SJSA1 (cell line): ENCODE measurements at places on chromosomes 16 and 17. TPM values are rescaled to one million over a fixed set of nuclear protein-coding genes. Genes with fewer than 3 reads are reported as not detected.

The COX4I1 gene
- 631 and 775 TPM in 2 replicates for total RNA-seq

DNA sequence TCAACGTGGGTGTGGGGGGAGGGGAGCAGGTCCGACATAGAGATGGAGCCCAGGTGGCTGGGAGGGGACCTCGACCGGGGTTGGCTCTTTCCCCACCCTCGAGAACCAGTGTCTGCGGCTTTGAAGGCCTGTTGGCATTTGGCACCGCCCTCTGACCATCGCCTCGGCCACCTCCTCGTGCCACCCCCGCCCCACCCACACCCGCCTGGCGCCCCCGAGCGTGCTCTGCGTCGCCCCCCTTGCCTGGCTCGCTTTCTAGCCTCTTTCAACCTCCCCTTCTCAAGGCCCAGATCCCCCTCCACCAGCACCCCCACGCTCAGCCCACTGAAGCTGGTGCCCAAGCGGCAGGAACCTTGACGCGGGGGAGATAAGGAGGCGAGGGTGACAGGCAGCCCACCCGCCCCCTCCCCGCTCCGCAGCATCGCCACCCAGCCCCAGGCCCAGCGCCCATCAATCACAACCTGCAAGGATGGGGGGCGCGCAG lies 619 bp downstream of the CACNB1 start:
- H3K4me1 ChIP-seq: peaks cover 22% of the 10 kb centered on the region
- peak overlapping the region; percentile 64 for H3K4me3 ChIP-seq
- H3K36me3 ChIP-seq: peaks cover 21% of the 10 kb centered on the region
- DNase-seq: no peak
- H3K27ac ChIP-seq: no peak overlapping the region
- no peaks in the 10 kb centered on the region for H3K27me3 ChIP-seq

GRCh38 chr17:15038656-15039055 lies 226.5 kb downstream of the PMP22 start:
- H3K4me1 ChIP-seq: peaks cover 13% of the 10 kb centered on the region
- DNase-seq: peak; percentile 23
- H3K36me3 ChIP-seq: no peaks in the 10 kb centered on the region
- no peak overlapping the region; the same call in 1 of the 2 replicates for H3K27ac ChIP-seq

DNA sequence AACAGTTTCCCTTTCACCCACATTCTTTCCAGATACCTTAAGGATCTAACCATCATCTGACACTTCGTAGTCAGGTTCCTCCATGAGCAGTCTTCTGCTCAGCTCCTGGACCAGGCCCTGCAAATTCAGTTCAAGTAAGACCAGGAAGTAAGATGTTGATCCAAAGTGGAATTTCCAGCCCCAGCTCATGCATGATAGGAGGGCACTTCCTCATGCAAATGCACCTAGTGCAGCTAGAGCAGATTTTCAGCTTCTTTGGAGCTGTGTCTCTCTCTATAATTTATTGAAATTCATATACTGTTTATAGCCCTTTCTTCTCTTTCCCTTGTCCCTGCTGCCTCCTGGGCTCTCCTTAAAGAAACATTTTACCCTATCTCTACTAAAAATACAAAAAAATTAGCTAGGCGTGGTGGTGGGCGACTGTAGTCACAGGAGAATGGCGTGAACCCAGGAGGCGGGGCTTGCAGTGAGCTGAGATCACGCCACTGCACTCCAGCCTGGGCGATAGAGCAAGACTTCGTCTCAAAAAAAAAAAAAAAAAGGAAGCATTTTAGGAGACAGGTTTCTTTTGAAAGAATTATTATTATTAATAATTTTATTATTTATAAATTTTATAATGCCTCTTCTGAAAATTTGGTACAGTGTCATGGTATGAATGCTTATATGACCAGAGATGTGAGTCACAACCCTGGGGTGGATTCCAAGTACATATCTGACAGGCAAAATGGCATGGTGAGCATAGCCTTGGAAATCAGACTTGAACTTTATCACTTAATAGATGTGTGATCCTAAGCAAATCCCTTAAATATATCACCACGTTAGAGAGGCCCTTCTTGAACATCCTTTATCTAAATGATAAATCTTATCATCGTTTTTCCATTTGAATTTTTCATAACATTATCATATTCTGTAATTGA lies 94.3 kb downstream of the SSH2 start:
- no peaks in the 10 kb centered on the region for H3K27me3 ChIP-seq
- 0 out of 2 replicates have a peak, but pooled peaks cover 1% of the 10 kb centered on the region for H3K36me3 ChIP-seq
- DNase-seq: no peak
- peak overlapping the region; percentile 47 for H3K27ac ChIP-seq

- no peak overlapping the region for H3K27ac ChIP-seq
- no peak overlapping the region for H3K4me3 ChIP-seq
- no peak for DNase-seq
- no peaks in the 10 kb centered on the region for H3K4me1 ChIP-seq
These were observed 36.4 kb downstream of the CLEC16A start for GRCh38 chr16:10980813-10981212.

GRCh38 chr17:55166506-55166905 lies 98.3 kb upstream of the HLF start:
- H3K27me3 ChIP-seq: no peaks in the 10 kb centered on the region
- H3K36me3 ChIP-seq: no peaks in the 10 kb centered on the region
- H3K4me3 ChIP-seq: no peak overlapping the region
- DNase-seq: no peak
- H3K27ac ChIP-seq: no peak overlapping the region

The TNFSF13 gene
- 0.56 and 1.3 TPM in 2 replicates for total RNA-seq

DNA sequence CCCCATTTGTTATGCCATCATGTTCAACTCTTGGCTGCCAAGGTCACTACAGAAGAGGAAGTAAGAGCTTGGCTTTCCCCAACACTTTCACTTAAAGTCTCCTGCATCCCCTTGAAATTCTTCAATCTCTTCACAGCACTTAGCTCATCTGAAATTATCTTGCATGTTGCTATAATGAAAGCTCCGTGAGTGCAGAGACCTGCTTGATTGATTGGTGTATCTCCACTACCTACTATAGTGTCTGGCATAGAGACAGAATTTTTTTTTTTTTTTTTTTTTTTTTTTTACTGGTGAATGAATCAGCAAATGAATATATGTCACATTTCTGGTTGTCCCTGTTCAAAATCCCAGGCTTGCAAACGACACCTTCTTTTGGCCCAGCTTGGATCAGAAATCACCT lies 1.9 kb upstream of the SDR42E1 start:
- no peaks in the 10 kb centered on the region for H3K36me3 ChIP-seq
- DNase-seq: no peak
- H3K27ac ChIP-seq: no peak overlapping the region
- peaks cover 6% of the 10 kb centered on the region for H3K4me1 ChIP-seq

The BICDL2 gene
- total RNA-seq: not detected in 2 replicates

DNA sequence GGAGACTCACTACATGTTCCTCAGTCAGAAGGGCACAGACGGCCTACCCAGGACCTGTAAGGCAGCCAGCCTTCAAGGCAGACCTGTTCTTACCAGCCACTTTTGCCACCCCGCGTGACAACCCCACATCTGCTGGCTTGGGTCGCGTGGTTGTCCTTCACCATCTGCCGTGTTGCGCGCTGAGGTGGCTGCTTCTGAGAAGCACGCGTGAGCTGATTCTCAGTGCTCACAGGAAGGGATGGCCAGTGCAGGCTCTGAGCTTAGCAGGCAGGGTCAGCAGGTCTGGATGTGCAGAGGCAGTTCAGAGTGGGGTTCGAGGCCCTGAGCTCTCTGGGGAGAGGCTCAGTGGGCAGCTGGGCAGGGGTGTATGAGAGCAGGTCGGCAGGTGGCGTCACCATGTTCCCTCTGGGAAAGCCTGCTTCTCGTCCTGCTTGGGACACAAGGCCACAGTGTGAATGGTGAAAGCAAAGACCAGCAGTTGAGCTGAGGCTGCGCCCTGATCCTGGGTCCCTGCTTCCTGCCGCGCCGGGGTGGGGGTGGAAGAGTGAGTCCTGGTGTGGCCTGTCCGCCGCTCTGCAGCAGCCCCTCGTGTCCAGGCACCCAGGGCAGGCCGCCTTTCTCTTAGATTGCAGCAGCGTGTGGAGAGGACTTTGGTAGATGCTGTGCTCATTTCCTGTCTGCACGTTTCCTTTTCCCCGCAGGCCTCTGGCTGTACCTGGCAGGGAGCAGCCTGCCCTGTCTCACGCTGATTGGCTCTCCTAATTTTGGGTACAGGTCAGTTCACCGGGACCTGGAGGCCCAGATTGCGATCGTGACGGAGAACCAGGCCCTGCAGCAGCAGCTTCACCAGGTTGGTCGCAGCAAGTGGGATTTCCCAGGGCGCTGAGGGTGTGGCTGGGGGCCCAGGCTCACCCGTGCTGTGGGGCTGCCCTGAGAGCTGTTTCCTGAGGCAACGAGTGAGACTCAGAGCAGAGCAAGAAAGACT lies 36.0 kb downstream of the PGS1 start:
- H3K4me3 ChIP-seq: no peak overlapping the region
- H3K27ac ChIP-seq: no peak overlapping the region
- H3K4me1 ChIP-seq: peaks cover 27% of the 10 kb centered on the region
- H3K27me3 ChIP-seq: no peaks in the 10 kb centered on the region
- H3K36me3 ChIP-seq: peaks cover 80% of the 10 kb centered on the region
